Muscle of back (tissue), 13 donors: ENCODE measurements at places on chromosomes 12 and 14. TPM values are rescaled to one million over a fixed set of nuclear protein-coding genes. Genes with fewer than 3 reads are reported as not detected.

- DNase-seq: no peak
Observed at GRCh38 chr14:68686205-68686465, 106.7 kb downstream of the ZFP36L1 start.

GRCh38 chr12:11321980-11322379, 11.7 kb upstream of the PRB4 start:
- DNase-seq: no peak

- DNase-seq: no peak
Observed at GRCh38 chr12:114750917-114751316, 66.9 kb upstream of the TBX3 start.

DNA sequence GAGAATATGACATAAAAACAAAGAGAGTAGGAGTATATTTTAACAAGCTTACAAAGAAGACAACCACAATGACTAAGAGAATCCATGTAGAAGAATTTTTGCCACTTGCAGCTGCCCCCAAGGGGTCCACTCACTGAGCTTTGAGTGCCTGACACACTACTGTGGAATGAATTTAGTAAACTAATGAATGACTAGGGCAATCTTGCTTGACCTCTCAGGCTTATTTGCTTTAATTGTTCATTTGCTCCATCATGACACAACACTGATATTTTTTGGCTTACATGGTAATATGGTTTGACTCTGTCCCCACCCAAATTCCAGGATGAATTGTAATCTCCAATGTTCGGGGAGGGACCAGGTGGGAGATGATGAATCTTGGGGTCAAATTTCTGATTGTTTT, 249.1 kb upstream of the FAR2 start:
- peak; percentile 80 for DNase-seq

GRCh38 chr12:807041-807735, 54.8 kb downstream of the WNK1 start:
- DNase-seq: no peak

- peak; percentile 36 for DNase-seq
Observed at GRCh38 chr14:78985668-78986381, 815.7 kb downstream of the NRXN3 start.

DNA sequence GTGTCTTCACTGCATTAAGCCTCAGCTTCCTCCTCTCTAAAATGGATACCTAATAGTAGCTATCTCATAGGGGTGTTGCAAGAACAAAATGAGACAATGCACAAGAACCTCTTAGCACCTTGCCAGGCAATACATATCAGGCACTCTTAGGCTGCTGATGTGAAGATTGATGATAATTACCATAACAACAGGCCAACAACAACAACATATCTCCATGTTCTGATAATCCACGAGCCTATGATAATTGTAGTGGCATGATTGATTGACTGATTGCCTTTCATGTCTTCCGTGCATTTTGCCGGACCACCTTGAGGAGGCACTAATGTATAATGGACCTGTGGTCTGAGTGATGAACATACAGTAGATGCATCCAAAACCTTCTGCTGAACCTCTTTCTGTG, 50.7 kb upstream of the WSCD2 start:
- no peak for DNase-seq

DNA sequence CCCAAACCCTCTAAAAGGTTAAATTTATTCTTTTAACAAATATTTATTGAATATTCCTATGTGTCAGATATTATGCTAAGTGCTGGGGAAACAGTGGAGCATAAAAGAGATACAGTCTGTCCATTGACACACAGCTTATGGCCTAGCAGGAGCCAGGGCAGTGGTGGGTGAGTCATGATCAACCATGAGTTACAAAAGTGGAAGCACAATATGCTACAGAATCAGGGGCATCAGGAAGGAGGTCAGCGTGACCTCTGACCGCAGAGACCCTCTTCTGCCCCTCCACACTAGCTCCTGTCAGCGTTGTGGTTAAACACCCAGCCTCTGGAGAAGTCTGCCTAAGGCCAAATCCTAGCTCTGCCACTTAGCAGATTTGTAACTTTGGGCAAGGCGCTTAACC, 4.7 kb upstream of the PPP1R1A start:
- no peak for DNase-seq

DNA sequence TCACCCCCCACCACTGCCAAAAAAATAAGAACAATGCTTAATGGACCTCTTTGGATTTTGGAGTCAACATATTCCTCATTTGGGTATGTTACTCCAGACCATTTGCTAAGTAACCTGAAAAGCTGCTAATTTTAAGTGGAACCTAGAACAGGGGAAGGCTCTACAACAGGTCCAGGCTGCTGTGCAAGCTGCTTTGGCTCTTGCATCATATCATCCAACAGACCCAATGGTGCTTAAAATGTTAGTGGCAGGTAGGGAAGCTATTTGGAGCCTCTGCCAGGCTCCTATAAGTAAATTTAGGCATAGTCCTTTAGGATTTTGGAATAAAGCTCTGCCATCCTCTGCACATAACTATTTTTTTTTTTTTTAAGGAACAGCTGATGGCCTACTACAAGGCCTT, 132.2 kb upstream of the PMCH start:
- no peak for DNase-seq

DNA sequence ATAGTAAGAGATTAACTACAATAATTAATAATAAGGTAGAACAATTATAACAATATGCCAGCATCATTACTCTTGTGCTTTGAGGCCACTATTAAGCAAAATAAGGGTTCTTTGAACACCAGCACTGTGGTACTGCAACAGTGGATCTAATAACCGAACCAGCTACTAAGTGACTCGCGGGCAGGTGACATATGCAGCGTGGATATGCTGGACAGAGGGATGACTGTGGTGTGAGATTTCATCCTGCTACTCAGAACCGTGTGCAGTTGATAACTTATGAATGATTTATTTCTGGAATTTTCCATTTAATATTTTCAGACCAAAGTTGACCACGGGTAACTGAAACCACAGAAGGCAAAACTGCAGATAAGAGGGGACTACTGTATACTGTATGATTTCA, 34.4 kb downstream of the BMAL2 start:
- no peak for DNase-seq

DNA sequence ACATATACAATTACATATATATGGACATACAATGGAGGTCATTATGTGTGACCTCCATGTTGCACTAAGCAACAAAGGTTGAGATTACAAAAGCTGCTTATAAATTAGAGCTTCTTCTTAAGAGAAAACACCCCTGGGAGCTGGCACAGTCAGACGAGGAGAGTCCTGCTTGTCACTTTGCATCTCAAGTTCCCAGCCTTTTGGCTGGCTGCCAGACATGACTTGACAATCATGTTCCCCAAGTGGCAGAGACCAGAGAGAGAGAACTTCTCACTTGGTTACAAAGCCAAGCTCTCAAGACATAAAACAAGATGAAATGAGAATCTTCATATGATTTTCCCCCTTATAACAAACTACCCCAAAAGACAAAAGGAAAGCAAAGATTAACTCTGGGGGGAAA, 8.5 kb upstream of the SYNJ2BP start:
- peak; percentile 27 for DNase-seq

DNA sequence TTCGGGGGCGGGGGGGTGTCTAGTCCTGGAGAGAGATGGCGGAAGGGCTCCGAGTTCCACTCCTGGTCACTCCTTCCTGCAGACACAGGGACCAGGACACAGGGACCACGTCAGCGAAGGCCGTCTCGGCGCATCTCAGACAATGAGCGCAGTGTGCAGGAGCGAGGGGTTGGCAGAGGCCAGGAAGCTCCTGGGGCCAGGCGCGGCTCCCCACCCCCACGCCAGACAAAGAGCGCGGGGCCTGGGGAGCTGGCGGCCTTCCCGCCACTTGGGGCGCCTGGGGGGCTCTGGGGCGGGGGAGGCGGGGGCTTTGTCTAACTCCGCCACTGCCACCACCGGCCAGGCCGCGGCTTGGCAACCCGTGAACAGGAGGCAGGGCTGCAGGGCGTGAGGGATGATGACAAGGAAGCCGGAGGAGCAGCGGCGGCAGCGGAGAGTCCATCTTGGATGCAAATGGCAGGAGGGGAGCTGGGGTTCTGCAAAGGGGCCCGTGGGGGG, 2.2 kb downstream of the CDK2AP1 start:
- DNase-seq: peak; percentile 77

DNA sequence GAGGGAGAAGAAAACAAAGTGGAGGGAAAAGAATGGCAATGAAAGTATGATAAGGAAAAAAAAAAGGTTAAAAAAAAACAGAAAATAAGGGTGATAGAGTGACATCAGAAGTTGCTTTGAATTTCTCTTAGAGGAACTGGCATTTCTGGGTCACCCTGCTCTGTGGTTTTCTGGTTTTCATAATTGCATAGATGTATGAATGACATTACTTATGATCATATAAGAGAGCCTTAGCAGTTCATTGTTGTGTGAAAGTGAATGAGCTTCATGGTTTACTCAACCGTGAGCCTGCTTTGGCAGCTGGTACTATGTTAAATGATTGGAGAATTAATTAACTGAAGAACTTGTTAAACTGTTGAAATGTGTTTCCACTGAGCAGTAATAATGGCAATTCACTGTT, 336.4 kb upstream of the FBXO33 start:
- no peak for DNase-seq

DNA sequence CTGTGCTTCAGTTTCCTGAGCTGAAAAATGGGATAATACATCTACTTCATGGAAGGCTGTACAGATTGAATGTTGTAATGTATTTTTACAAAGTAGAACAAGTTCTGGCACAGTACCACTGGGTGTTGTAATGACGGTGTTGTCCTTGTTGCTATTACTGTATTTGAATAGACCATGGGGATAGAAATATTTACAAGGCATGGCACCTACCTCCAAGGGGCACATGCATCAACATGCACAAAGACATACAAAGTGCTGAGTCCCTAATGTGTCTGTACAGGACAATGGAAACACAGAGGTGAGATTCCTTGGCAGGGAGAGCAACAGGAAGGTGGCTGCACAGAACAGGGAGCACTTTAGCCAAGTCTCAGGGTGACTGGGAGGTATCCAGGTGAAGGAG, 930.6 kb upstream of the TMEM132C start:
- DNase-seq: no peak

- DNase-seq: no peak
Observed at GRCh38 chr14:102909462-102909861, 13.0 kb upstream of the AMN start.

DNA sequence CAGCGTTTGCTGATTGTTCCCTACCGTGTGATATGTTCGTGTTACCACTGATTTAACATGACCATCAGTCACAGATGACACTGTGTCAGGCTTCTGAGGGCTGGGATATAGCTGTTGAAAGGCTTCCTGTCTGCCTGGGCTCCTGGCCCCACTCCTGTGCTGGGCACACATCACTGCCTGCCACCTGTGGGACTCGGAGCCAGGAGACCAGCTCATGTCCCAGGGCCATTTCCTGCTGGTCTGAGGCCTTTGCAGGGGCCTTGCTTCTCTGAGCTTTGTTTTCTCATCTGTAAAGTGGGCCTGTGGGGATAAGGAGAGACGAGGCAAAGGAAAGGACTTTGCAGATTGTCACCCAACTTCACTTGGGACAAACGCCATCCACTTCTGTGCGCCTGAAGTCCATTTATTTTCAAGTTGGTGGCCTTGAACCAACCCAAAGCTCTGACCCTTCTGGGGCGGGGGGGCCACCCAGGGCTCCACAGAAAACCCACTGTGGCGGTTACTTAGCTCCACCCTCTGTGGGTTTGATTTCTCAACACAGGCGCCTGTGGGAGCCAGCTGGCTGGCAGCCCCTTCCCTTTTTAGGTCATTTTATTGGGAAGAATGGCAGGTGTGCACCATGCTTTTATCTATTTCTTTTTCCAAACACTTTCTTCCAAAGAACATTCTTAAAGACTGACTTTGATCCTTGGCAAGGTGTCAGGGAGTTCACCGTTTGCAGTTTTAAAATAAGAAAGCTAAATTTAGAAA, 54.1 kb downstream of the BEGAIN start:
- peak; percentile 34 for DNase-seq

KRT74 gene
- polyA plus RNA-seq: 0.12 TPM

SLC7A8 gene
- 4.3 TPM for polyA plus RNA-seq

ACSM4 gene
- not detected for polyA plus RNA-seq

PDE3A gene
- 11.5 TPM for polyA plus RNA-seq

LHX5 gene
- not detected for polyA plus RNA-seq

TAS2R50 gene
- polyA plus RNA-seq: not detected

GLRX5 gene
- 58.1 TPM for polyA plus RNA-seq

KRT6C gene
- polyA plus RNA-seq: not detected
